Transverse colon (tissue), 4 donors: ENCODE measurements at places on chromosomes 1 and 21. TPM values are rescaled to one million over a fixed set of nuclear protein-coding genes. Genes with fewer than 3 reads are reported as not detected.

WNT4 gene
- total RNA-seq: 3.0 TPM

PLEKHA6 gene
- 58.7 TPM for total RNA-seq

KRTAP19-1 gene
- not detected for total RNA-seq

PLA2G5 gene
- total RNA-seq: 0.60 TPM

RGS1 gene
- total RNA-seq: 43.2 TPM

SNIP1 gene
- total RNA-seq: 24.3 TPM

LAD1 gene
- 142 TPM for total RNA-seq

SLC6A9 gene
- total RNA-seq: 31.8 TPM

L1TD1 gene
- 3.4 TPM for total RNA-seq

LMOD1 gene
- 166 TPM for total RNA-seq

OR6F1 gene
- total RNA-seq: not detected

UQCRHL gene
- total RNA-seq: 2.4 TPM

LCE6A gene
- not detected for total RNA-seq

SH2D5 gene
- total RNA-seq: 0.37 TPM

DMBX1 gene
- total RNA-seq: not detected

SLC2A5 gene
- 18.7 TPM for total RNA-seq

DMRTA2 gene
- not detected for total RNA-seq

SDHC gene
- total RNA-seq: 32.1 TPM

ANKRD34A gene
- total RNA-seq: not detected

DISC1 gene
- 20.3 TPM for total RNA-seq

TBX19 gene
- total RNA-seq: 2.4 TPM

KCNJ15 gene
- total RNA-seq: 0.14 TPM

NBPF19 gene
- 24.1 TPM for total RNA-seq

LCE1A gene
- not detected for total RNA-seq
